Common myeloid progenitor, CD34-positive (primary cell): ENCODE measurements at places on chromosomes 1 and 21.

- no peak for DNase-seq
- no peaks in the 10 kb centered on the region for H3K4me1 ChIP-seq
- no peak overlapping the region for H3K4me3 ChIP-seq
- no peak overlapping the region for H3K27ac ChIP-seq
- H3K27me3 ChIP-seq = no peaks in the 10 kb centered on the region
These were observed 8.8 kb downstream of the SMCP start for GRCh38 chr1:152886758-152887409.

GRCh38 chr1:183883623-183884022 lies 78.7 kb downstream of the RGL1 start:
- peaks cover 9% of the 10 kb centered on the region for H3K4me1 ChIP-seq
- DNase-seq = no peak
- no peak overlapping the region for H3K4me3 ChIP-seq

DNA sequence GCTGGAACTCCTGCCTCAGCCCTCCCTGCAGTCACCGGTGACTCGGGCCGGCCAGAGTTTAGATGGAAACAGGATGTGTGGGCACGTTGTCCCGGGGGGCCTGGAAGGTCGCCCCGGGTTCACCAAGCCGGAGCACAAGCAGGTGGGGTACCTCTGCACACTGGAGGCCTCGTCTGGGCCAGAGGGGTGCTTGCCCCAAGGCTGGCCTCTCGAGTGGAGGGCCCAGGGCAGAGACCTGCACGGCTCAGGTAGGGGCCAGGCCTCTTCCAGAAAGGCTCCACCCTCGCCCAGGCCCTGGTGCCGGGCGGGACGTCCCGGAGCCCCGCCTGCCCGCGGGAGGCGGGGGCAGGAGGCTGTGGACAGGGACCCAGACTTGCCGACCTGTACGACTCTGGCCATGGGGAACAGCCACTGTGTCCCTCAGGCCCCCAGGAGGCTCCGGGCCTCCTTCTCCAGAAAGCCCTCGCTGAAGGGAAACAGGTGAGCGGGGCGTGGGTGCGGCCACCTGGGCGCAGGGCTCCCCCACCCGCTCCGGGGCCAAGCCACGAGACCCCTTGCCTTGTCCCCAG lies at the start of gene PLEKHN1:
Gene PLEKHN1 (plus strand): TSS at position 348 of the 569 bp plus-strand sequence. CDS start 50 bp downstream, at position 398.
- peaks cover 17% of the 10 kb centered on the region for H3K4me1 ChIP-seq
- no peak within 1 kb of the TSS for H3K27ac ChIP-seq
- H3K4me3 ChIP-seq = peak within 1 kb of the TSS; percentile 57
- DNase-seq = peak; percentile 55
- H3K27me3 ChIP-seq = peaks cover 16% of the 10 kb centered on the region

GRCh38 chr1:207234690-207235089 lies 86.8 kb upstream of the CD55 start:
- DNase-seq = no peak
- H3K36me3 ChIP-seq = no peaks in the 10 kb centered on the region
- no peak overlapping the region for H3K27ac ChIP-seq
- no peaks in the 10 kb centered on the region for H3K27me3 ChIP-seq
- no peaks in the 10 kb centered on the region for H3K4me1 ChIP-seq

DNA sequence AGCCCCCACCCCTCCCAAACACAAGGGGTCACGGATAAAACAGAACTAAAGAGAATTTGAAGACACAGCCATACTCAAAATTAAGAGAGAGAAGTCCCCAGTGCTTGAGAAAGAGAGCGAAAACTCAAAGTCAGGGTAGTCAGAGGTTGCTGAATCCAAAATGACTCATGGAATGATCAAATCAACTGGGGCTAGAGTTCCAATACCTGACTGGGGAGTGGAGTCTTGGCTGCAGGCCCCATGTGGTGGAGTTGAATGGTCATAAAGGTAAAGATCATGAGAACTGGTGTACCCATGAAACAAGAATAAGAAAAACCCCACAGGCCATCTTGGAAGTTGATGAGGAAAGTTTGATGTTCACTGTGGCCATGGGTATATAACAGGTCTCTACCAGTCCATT lies 84.5 kb upstream of the LRRN2 start:
- no peak for DNase-seq
- no peak overlapping the region for H3K27ac ChIP-seq
- H3K4me1 ChIP-seq = no peaks in the 10 kb centered on the region

- no peaks in the 10 kb centered on the region for H3K4me1 ChIP-seq
- no peak overlapping the region for H3K4me3 ChIP-seq
- H3K27me3 ChIP-seq = no peaks in the 10 kb centered on the region
- H3K27ac ChIP-seq = no peak overlapping the region
These were observed 23.6 kb downstream of the DISP3 start for GRCh38 chr1:11502516-11502915.

- H3K27me3 ChIP-seq = no peaks in the 10 kb centered on the region
- DNase-seq = peak; percentile 45
- H3K27ac ChIP-seq = no peak overlapping the region
- H3K4me1 ChIP-seq = peaks cover 28% of the 10 kb centered on the region
- H3K4me3 ChIP-seq = no peak overlapping the region
These were observed 24.3 kb upstream of the IFNAR2 start for GRCh38 chr21:33205476-33205875.

DNA sequence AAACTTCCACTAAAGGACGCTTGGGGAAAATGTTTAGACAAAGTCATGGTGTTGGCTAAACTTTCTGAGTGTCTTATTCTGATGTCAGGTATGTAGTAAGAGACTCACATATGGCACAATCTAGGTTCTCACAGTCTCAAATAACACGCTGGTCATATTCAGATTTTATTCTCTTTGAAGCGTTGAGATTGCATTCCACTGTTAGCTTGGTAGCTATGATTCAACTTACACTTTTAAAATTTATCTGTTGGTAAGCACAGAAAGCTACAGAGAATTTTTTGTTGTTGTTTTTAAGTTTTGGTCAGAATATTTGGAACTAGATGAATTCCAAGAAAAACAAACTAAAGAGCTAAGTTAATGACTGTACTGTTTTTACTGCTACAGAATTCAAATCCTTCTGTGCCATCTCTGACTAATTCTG lies 126.7 kb downstream of the PRRX1 start:
- H3K36me3 ChIP-seq = no peaks in the 10 kb centered on the region
- no peaks in the 10 kb centered on the region for H3K27me3 ChIP-seq
- no peak overlapping the region for H3K4me3 ChIP-seq
- no peak overlapping the region for H3K27ac ChIP-seq
- no peak for DNase-seq

- H3K4me3 ChIP-seq = no peak overlapping the region
- peaks cover 96% of the 10 kb centered on the region for H3K36me3 ChIP-seq
- no peak for DNase-seq
- peaks cover 15% of the 10 kb centered on the region for H3K4me1 ChIP-seq
These were observed 9.3 kb downstream of the ETS2 start for GRCh38 chr21:38815060-38815405.

GRCh38 chr1:167922023-167922422 lies 8.1 kb upstream of the ADCY10 start:
- no peak overlapping the region for H3K27ac ChIP-seq
- DNase-seq = no peak
- no peak overlapping the region for H3K4me3 ChIP-seq
- H3K4me1 ChIP-seq = no peaks in the 10 kb centered on the region
- H3K27me3 ChIP-seq = no peaks in the 10 kb centered on the region
- peaks cover 12% of the 10 kb centered on the region for H3K36me3 ChIP-seq

DNA sequence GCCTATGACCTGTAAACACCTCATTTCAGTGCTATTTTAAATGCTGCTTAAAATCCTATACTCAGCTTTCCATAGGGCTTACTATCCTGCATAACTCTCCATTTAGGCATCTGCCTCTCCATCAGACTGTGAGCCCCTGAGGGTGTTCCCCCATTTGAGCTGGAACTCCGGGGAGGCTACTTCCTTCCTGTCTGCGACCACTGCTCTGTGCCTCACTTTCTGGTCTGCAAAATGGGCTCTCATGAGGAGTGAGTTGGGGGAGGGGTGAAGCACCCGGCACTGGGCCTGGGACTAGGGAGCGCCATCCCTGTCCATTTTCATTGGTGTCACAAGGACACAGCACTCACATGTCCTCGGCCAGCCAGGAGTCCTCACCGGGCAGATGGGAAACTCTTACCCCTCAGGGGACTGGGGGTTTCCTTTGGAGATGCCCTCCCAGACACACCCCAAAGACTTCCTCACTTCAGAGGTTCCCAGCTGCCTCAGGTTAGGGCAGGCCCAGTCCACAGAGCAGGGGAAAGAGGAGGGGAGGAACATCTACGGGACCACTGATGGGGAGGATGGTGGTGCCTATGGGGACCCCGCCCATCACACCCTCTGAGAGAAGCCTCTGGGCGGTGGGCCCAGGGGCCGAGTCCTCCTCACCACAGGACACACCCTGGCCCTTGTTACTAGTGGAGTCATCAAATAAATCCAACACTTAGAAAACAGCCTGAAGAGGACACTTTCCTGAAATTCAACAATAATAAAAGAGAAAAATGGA lies 134.9 kb downstream of the MATN1 start:
- peaks cover 6% of the 10 kb centered on the region for H3K27me3 ChIP-seq
- H3K36me3 ChIP-seq = no peaks in the 10 kb centered on the region
- no peak for DNase-seq
- H3K4me3 ChIP-seq = no peak overlapping the region
- no peaks in the 10 kb centered on the region for H3K4me1 ChIP-seq

DNA sequence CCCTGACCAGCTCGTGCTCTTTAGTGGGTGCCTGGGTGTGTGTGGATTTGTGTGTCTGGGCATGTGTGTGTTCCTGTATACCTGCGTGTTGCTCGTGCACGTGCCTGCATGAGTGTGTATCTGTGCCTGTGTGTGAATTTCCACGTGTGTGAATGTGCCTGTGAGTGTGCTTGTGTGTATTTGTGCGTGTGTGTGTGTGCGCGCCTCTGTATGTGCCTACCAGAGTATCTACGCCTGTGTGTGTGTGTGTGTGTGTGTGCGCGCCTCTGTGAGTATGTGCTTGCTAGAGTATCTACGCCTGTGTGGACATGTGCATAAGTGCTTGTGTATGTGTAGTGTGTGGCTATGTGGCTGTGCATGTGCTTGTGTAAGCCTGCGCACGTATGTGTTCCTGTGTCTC lies 691 bp upstream of the SELENBP1 start:
- no peak overlapping the region for H3K27ac ChIP-seq
- H3K36me3 ChIP-seq = no peaks in the 10 kb centered on the region
- no peak for DNase-seq
